ENCODE measurements at places on chromosomes 12 and 14.

- no peak for DNase-seq
Observed at GRCh38 chr12:118424884-118425283, 48.5 kb downstream of the SUDS3 start.

DNA sequence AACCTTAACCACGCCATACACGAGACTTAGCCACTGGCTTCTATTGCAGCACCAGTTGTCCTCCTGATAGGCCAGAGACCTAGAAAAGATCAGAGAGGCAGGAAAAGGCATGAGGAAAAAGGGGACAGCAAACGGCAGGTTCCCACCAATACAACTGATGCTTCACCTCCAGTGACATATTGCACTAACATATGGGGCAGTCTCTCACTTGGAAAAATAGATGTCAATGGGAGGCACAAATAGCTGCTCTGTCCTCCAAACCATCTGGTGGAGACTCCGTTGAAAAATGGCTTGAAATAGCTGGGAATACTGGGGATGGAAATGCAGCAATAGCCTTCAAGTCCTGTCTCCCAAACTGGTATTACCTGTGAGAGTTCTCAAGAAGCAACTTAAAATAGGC, 20.3 kb downstream of the SLC8A3 start:
- DNase-seq: no peak

- DNase-seq: no peak
Observed at GRCh38 chr12:52370926-52371608, 3.8 kb upstream of the KRT85 start.

GRCh38 chr14:36284971-36285595, 35.4 kb downstream of the MBIP start:
- DNase-seq: no peak

- no peak for DNase-seq
Observed at GRCh38 chr12:29518407-29518806, 20.9 kb upstream of the OVCH1 start.

All from central memory CD4-positive, alpha-beta T cell (primary cell).